ENCODE measurements at places on chromosomes 13 and 19.

GRCh38 chr19:2076526-2076944 is 19.6 kb downstream of the MOB3A start:
- DNase-seq = no peak

- DNase-seq = no peak
These were observed 501 bp downstream of the GTPBP3 start for GRCh38 chr19:17337675-17338432.

- DNase-seq = no peak
These were observed 167.2 kb downstream of the NDFIP2 start for GRCh38 chr13:79648191-79648590.

DNA sequence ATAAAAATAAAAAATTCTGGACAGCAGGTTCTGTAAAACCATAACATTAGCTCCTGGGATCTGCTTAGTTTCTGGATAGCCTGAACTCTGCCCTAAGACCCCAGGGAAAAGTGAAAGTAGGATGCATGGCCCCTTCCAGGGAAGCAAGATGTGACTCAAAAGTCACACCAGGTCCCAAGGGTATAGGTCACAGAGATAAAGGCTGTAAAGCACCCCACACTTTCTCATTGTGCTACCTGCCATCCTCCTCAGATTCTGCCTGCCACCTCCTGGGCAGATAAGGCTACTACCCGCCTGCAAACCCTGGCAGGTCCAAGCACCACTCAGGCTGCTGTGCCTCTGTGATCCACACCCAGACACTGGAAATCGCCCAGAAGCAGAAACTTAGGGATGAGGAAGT is 20.6 kb downstream of the FFAR2 start:
- DNase-seq = no peak

GRCh38 chr13:35499676-35500075 is 23.2 kb upstream of the MAB21L1 start:
- no peak for DNase-seq

- no peak for DNase-seq
These were observed 43.9 kb downstream of the CAB39L start for GRCh38 chr13:49399801-49400472.

DNA sequence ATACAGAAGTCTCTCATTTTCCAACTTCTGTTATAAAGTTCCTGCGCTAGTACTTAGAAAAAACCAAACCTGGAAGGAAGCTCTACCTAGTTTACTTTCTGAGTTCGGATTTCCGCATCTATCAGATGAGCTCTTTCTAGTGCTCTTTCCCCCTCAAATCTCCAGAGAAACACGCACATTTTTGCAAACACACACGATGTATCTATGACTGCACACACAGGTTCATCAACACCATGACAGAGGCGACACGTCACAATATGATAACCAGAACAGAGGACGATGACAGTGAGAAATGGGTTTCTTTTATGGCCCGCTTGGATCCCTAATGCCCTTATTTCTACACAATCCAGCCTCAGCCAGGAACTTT is 629 bp upstream of the LRRC63 start:
- DNase-seq = no peak

GRCh38 chr13:102440259-102440936 is 38.5 kb upstream of the FGF14 start:
- no peak for DNase-seq

DNA sequence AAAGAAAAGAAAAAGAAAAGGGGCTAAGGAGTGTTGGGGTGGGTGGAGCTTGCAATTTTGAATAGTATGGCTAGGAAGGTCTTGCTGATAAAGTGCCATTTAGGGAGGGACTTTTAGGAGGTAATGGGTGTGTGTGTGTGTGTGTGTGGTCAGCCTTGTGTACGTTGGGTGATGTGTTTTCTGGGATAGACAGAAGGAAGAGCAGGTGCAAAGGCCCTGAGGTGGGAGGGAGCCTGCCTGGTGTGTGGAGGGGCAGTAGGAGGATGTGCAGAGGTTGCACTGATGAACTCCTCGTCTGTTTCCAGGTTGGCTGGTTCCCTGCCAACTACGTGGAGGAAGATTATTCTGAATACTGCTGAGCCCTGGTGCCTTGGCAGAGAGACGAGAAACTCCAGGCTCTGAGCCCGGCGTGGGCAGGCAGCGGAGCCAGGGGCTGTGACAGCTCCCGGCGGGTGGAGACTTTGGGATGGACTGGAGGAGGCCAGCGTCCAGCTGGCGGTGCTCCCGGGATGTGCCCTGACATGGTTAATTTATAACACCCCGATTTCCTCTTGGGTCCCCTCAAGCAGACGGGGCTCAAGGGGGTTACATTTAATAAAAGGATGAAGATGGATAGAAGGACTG is 30.5 kb upstream of the ADGRE1 start:
- no peak for DNase-seq

DNA sequence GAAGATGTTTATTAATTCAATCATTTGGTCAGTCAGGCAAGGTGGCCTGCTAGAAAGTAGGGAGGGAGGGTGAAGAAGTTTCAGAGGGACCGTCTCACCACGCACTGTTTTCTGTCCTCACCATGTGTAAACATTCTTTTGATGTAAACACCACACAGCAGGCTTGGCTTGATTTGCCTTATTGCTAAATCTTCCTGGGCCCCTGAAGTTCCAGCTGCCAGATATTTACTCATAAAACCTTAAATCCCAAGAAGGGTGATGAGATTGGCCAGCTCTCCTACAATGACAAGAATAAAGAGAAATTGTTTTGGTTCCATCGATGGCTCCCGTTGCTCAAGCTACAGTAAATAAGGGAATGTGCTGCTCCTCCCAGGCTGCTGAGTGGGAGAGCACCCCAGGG is 198.2 kb upstream of the TMTC4 start:
- no peak for DNase-seq

DNA sequence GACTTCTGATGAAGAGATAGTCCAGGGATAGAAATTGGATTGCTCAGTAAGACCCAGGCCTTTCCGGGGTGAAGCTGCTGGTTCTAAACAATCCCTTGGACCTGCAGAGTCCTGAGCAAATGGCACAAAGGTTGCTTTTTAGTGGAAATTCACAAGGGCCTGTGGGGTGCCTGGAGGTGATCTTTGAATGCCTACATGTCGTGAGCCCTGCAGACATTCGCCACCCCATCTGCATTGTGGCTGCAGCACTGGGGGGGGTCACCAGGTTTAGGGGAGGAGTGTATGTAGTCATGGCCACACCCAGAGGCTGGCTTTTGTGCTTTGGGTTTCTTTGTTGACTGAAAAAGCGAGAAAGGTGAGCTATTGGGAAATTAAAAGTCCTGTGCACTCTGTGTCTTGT is 41.4 kb downstream of the SLC7A9 start:
- DNase-seq = no peak

GRCh38 chr13:85662186-85662585 is 137.0 kb downstream of the SLITRK6 start:
- no peak for DNase-seq

- no peak for DNase-seq
These were observed 174.0 kb downstream of the DCT start for GRCh38 chr13:94305463-94305862.

GRCh38 chr13:107438251-107438650 is 777.1 kb downstream of the LIG4 start:
- no peak for DNase-seq

- DNase-seq = no peak
These were observed 48.7 kb upstream of the ZNF507 start for GRCh38 chr19:32296694-32297093.

DNA sequence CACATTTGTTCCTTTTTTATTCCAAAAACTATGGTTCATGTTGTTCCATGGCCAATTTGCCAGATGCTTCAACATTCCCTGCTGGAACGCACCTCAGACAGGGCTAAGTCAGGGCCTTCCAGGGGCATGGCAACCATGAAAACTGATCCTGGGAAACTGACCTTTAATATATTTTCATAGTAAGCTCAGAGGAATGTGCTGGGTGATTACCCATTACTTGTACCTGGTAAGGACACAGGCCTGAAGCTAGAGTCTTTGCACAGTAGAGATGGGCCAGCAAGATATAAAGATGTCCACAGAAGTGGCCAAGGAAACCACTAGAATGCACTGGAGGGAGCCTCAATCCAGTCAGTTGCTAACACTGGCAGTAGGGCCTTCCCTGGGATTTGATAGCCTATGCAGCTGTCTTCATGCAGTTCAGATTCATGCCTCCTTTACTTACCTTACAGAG is 353.1 kb downstream of the ENOX1 start:
- no peak for DNase-seq

DNA sequence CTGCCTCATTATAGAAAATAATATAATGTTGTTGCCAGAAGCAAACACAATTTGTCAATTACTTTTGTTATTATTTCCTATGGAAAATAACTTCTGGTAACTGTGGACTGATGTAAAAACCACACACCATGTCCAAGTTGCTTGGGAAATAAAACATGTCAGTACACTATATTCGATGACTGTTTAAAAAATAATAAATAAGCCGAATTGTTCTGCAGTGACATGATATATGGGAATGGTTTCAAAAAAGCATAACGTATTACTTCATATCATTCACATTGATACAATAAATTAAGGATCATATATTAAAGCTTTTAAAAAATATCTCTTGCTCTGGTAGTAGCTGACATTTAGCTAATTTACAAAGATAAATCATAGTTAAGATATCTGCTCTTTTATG is 2062.1 kb downstream of the PCDH9 start:
- DNase-seq = no peak

GRCh38 chr13:28710161-28710560 is 8.6 kb downstream of the SLC46A3 start:
- no peak for DNase-seq

- no peak for DNase-seq
These were observed 9.3 kb upstream of the RCBTB2 start for GRCh38 chr13:48542138-48542537.

GRCh38 chr19:16625163-16625958 is 2.6 kb downstream of the MED26 start:
- DNase-seq = no peak

DNA sequence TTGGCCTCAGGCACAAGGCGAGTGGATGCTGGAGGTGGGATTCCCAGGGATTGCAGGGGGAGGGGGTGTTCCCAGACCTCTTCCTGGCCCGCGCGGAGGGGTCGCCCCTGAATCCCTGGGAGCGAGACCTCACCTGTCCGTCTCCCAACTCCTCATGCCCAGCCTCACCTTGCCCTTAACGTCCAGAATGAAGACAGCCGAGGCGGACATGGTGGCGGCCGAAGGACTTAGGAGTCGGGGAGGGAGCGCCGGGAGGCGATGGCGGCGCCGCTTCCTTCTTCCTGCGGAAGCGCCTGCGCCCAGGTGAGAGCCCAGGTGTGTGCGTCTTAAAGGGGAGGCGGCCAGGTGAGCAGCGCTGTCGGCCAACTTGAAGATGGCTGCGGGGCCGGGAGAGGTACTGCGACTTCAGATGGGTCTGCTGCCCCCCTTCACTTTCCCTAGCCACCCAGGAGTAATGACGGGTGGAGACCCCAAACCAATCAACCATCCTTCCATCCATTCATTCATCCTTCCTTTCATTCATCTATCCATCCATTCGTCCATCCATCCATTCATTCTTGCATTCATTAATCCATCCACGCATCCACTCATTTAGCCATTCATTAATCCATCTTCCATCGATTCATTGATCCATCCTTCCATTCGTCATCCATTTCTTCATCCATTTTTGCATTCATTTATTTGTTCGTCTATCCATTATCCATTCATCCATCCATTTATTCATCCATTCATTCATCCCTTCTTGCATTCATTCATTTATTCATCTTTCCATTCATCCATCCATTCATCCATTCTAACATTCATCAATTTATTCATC is at the start of gene AP1M2:
Gene AP1M2 (minus strand): TSS at position 291 of the 817 bp plus-strand sequence. CDS start 81 bp downstream, at position 210.
- DNase-seq = peak; percentile 7

- no peak for DNase-seq
These were observed 8.3 kb downstream of the HMGB1 start for GRCh38 chr13:30457306-30457891.

GRCh38 chr19:47352095-47352494 is 3.0 kb downstream of the DHX34 start:
- no peak for DNase-seq

- DNase-seq = no peak
These were observed 3.6 kb downstream of the SIGLEC11 start for GRCh38 chr19:49957262-49957915.

- DNase-seq = no peak
These were observed 767 bp upstream of the GPR18 start for GRCh38 chr13:99258946-99259345.

- no peak for DNase-seq
These were observed 8.7 kb downstream of the SIRT2 start for GRCh38 chr19:38890686-38891085.

GRCh38 chr13:46134961-46135522 is 30.2 kb upstream of the CPB2 start:
- DNase-seq = no peak

GRCh38 chr13:62309904-62310303 is 894.3 kb upstream of the PCDH20 start:
- DNase-seq = no peak

- no peak for DNase-seq
These were observed 9.2 kb downstream of the RFC3 start for GRCh38 chr13:33827139-33827538.

DNA sequence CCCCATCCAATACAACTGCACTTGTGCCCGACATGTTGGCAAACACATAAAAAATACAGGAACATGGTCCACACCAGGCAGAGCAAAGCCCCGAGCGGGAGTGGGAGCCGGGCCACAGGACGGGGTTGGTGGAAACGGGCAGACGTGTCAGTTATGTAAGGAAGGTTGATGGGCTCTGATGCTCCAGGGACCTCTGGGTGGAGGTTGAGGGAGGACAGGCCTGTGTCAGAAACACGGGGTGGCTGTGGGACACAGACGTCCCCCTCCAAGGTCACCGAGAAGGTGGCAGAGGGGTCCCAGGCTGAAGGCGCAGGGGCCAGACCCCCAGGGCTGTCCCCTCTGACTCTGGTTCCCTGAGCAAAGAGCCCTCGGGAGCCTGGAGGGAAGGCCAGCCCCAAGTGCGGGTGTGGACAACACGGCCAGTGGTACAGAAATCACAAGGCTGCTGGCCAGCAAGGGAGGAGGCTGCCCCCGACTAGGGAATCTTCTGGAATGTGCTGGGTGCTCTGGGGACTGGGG is 31.4 kb upstream of the C13orf46 start:
- no peak for DNase-seq

DNA sequence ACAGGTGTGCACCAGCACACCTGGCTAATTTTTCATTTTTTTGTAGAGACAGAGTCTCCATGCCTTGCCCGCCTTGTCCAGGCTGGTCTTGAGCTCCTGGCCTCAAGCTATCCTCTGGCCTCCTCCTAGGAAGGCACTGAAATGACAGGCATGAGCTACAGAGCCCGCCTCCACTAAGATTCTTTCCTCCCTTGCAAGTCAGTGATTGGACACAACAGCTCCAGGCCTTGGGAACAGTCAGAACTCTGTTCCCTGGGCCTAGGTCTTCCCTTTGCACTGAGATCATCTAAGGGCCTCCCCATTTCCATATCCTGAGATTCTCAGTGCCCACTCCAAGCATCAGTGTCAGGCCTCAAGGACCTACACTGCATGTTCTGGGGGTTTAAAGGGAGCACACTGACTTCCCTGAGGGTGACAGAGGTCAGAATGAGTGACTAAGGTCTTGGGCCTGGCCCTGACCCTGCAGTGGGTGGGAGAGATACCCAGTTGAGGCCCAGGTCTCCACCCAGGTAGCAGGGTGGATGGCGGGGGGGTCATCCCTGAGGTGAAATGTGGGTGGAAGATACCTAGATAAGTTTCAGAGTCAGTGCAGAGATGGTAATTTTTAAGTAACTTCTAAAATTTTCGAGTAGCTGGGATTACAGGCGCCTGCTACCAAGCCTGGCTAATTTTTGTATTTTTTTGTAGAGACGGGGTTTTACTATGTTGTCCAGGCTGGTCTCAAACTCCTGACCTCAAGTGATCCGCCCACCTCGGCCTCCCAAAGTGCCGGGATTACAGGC is 17.3 kb upstream of the ERCC1 start:
- DNase-seq = no peak
